ENCODE measurements at places on chromosomes 6 and 20.

- DNase-seq = no peak
Observed at GRCh38 chr6:154402081-154402780, 45.6 kb upstream of the IPCEF1 start.

- DNase-seq = no peak
Observed at GRCh38 chr20:44924541-44924940, 14.7 kb downstream of the PABPC1L start.

- DNase-seq = no peak
Observed at GRCh38 chr6:36111526-36111925, 18.8 kb upstream of the MAPK13 start.

- DNase-seq = no peak
Observed at GRCh38 chr20:21291026-21291425, 12.1 kb upstream of the XRN2 start.

GRCh38 chr6:159978291-159979135, 9.6 kb downstream of the IGF2R start:
- DNase-seq = no peak

DNA sequence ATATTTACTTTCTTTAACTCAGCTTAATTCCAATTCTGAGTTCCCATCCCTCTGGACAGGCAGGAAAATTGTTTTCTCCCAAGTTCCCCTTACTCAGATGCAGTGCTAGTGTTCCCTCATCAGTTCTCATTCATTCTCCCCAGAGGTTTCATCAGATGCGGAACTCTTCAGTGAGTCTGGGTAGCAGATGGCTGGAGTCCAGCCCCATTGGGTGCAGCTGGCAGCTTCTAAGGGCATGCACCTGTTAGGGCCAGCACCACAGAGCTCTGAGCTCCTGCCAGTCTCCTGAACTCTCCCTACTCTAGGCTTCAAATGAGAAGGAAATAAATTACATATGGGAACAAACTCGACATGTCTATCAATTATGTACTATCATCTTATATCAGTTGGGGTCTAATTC, 76.6 kb downstream of the SOD2 start:
- no peak for DNase-seq

DNA sequence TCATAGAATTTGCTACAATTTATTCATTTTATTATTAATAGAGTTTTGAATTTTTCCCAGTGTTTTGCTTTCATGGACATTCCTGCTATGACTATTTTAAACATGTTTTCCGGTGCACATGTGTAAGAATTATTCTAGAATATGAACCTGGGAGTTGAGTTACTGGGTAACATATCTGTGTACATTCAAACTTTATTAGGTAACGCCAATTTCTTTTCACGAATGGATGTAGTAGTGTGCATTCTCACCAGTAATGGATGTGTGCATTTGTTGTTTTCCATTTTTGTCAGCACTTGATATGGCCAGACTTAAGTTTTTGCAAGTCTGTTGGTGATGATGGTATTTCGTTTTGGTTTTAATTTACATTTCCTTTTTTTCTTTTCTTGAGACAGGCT, 118.8 kb downstream of the CDKAL1 start:
- DNase-seq = no peak

DNA sequence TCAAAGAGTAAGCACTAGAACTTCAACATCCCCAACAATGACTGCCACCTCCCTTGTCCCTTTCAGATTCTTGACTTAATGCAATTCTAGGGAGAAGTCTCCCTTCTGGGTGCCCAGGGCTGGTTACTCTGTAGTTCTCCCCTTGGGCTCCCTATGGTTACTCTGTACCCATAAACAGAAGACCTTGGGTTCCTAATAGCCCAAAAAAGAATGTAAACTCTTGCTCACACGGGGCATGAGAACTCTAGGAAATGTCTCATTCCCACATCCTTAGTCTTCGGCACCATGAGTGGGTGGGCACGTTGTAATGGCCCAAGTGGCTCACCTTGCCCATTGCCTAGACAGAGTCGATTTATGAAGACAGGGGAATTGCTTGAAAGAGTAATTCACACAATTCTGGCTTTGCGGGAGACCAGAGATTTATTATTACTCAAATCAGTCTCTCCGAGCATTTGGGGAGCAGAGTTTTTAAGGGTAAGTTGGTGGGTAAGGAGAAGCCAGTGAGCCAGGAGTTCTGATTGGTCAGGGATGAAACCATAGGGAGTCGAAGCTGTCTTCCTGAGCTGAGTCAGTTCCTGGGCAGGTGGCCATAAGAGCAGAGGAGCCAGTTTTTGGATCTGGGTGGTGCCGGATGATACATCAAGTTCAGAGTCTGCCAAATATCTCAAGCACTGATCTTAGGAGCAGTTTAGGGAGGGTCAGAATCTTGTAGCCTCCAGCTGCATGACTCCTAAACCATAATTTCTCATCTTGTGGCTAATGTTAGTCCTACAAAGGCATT, 61.2 kb upstream of the SIRPG start:
- DNase-seq = no peak

- no peak for DNase-seq
Observed at GRCh38 chr6:25627001-25627400, 25.0 kb upstream of the SCGN start.

GRCh38 chr6:158816329-158816728, 2.8 kb downstream of the EZR start:
- DNase-seq = no peak

DNA sequence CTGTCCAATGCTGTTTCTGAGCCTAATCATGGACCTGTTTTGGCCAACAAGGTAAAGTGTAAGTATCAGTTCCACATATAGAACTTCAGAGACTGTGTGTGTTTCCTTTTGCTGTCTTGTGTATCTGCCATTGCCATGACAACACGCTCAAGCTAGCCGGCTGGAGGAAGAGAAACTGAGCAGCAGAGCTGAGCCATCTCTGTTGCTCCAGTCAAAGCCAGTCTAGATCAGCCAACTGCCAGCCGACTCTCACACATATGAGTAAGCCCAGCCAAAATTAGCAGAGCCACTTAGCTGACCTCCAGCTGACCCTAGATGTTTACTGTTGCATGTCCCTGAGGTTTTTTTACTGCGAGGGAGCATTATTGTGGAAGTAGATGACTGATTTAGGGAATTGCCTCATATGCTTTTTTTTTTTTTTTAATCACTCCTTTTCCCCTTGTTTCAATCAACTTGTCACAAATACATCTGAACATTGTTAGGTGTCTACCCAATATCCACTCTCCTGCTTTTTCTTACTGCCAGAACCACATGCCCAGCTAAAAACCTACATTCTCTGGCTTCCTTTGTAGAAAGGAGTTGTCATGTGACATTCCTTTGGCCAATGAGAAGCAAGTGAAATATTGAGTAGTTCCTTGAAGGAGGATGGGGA, 304.3 kb upstream of the SUPT3H start:
- DNase-seq = peak; percentile 31

- peak; percentile 6 for DNase-seq
Observed at GRCh38 chr6:138572167-138572875, 73.0 kb upstream of the NHSL1 start.

GRCh38 chr20:1397710-1398109, 4.9 kb upstream of the FKBP1A start:
- no peak for DNase-seq

Measured in CD4-positive, alpha-beta T cell treated with Interleukin-17A for 4 hours (primary cell).